Stimulated activated CD8-positive, alpha-beta memory T cell treated with anti-CD3 and anti-CD28 coated beads, Interleukin-4, amount 100 ng/mL, for 1 hour (primary cell): ENCODE measurements at places on chromosomes 3 and 15.

DNA sequence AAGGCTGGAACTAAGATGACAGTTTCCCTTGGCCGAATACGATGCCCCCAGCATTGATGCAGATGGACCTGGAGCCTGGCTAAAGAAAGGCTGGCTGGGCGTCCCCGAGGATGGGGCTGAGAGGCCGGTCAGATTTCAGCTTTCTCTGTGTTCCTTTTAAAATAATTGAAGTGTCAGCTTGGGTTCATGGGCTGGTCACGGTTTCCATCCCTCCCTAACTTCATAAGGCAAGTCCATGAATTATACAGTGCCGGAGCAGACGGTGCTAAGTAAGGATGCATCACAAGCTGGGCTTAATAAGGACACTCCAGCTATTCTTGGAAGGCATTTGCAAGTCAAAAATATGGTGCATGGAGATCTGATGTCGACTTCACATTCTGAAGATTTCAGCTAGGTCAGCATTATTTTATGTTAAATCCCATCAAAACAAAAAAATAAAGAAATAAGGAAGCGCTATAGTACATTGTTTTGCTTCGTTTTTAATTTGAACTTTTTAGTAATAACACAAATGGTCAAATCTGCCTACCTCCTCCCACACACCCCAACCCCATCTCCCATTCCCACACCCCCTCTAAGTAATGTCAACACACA is 220.8 kb downstream of the RPLP1 start:
- no peak for DNase-seq

- no peak for DNase-seq
Measured at GRCh38 chr15:45132844-45133560, 3.2 kb downstream of the DUOX1 start.

DNA sequence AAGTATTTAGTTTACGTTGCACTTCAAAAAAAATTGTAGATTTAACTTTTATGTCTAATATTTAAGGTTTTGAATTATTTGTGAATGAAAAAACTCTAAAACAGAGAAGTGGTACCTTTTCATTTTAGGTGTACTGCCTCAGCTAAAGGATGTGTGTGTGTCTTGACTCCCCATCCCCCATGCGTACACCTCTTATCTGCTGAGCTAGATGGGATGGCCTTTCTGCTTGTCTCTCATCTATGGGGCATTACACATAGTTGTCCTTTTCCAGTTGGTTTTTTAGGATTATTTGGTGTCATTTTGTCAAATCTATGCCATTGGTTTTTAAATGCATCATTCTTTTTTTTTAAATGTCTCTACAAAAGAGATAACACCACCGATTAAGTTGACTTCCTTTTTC is 110.9 kb downstream of the FNDC3B start:
- DNase-seq, result no peak

DNA sequence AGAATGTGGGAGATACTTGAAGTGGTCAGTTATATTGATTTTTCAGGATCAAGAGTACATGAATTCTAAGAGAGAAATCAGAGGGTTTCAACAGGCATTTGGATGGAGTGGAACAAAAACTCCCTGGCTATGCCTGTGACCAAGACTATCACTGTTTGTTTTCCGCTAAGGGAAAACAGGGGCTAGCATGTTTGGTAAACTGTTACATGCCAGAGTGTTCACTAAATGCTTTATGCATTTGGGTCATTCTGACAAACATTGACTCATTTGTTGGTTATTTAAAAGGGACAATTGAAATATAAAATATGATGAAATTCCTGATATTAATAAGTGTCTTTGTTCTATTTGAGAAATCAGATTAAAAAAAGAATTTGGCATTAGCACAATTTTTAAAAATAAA is 603.9 kb upstream of the KCNMB2 start:
- DNase-seq, result no peak

- no peak for DNase-seq
Measured at GRCh38 chr3:137259089-137259488, 301.3 kb downstream of the IL20RB start.

- no peak for DNase-seq
Measured at GRCh38 chr3:24177201-24177600, 232.1 kb downstream of the NR1D2 start.

DNA sequence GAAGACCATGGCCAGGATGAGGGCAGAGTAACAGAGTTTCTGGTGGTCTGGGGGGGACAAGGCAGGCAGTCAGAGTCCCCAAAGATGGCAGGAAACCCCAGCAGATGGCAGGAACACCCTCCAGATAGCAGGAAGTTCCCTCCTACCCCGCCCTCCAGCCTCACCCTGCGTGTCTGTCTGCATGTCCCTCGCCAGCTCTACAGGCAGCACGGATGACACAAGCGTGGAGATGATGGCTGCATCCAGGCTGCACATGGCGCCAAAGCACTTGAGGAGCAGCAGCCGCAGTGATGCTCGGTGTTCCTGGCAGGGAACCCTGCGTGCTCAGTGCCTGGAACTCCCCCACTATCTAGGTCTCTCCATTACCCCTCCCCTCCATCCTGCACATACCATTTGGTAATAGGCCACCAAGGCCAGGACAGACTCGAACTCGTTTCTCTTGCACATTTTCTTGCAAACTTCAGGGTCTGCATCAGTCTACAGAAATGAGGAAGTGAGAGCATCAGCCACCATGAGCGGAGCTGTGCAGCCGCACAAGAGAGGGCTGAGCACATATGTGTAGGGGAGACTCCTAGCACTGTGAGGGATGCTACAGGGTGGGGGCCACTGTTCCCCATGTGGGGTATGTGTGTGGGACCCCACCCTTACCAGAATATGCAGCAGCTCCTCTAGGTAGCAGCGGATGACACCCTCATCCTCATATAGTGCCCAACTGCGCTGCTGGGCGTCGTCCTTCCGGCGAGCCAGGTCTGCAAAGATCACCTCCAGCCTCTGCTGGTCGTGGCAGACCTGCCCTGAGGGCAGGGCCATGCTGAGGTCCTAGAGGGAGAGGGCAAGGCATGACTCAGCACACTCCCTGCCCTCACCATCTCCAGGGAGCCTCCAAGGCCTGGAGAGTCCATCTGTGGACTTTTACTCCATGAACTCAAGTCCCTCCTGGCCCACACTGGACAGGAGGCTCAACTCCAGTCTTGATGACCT is 6.0 kb downstream of the NCKIPSD start:
- no peak for DNase-seq

- DNase-seq, result no peak
Measured at GRCh38 chr3:108524537-108524936, 14.1 kb upstream of the MYH15 start.

- no peak for DNase-seq
Measured at GRCh38 chr3:9105421-9105820, 142.1 kb upstream of the RAD18 start.

DNA sequence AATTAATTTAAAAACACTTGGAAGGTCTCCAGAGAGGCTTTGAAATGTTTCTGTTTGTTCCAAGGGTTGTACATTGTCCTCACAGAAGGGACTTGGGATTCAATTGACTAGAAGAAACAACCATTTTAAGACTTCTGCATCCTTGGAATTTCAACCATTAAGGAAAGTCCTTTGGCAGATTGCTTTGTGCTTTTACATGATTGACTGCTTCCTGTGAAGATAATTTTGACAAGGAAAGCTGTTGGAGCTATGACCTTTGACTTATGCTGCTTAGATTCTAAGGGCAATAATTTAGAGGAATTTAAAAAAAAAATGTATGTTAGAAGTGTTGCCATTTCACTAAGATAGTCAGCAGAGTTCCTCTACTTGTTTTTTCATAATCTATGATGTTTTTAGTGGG is 483.9 kb upstream of the TBL1XR1 start:
- DNase-seq, result no peak

GRCh38 chr3:159766563-159767185 is 222.0 kb upstream of the IL12A start:
- no peak for DNase-seq

DNA sequence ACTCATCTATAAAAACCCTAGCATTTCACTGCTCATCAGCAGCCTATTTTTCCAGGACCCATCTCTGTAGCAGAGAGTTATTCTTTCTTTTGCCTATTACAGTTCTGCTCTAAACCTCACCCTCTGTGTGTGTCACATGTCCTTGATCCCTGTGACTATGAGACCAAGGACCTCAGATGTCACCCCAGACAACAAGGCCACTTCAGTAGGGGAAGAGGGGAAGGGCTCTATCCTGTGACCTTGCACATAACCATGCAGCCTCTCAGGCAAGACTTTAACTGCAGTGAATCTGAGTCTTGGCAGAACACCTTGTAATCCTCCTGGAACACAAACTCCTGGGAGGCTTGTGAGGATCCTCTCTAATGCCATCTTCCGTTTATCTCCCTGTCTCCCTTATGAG is 4.4 kb upstream of the ZNF589 start:
- no peak for DNase-seq

- DNase-seq, result no peak
Measured at GRCh38 chr15:33559207-33559890, 248.6 kb downstream of the RYR3 start.

- DNase-seq, result no peak
Measured at GRCh38 chr15:74676801-74677200, 19.0 kb downstream of the EDC3 start.

DNA sequence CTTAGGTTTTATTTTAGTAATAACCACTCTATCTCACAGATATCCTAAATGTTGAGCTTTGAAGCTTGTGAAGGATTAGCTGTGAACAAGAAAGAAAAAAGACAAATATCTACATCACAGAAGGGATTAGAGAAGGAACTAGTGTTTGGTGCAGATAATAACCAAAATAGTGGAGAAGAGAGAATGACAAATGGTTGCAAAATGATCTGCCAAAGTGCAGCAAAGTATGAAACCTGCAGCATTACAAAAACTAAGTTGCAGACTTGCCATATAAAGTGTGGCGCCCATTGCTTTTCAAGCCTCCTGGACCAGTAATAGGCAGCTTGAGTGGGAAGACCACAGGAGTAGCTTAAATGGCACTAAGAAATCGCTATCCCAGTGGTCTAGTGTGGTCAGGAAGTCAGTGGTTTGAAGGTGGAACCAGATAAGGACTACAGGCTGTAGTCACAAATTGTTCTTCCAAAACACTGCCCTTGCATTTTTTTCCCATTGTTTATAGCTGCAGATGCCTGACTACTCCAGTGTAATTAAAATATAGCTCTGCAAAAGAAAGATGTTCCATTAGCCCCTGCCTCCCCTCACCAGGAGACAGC is 20.7 kb downstream of the TPM1 start:
- no peak for DNase-seq

- DNase-seq, result no peak
Measured at GRCh38 chr3:136630915-136631314, 121.3 kb downstream of the STAG1 start.

DNA sequence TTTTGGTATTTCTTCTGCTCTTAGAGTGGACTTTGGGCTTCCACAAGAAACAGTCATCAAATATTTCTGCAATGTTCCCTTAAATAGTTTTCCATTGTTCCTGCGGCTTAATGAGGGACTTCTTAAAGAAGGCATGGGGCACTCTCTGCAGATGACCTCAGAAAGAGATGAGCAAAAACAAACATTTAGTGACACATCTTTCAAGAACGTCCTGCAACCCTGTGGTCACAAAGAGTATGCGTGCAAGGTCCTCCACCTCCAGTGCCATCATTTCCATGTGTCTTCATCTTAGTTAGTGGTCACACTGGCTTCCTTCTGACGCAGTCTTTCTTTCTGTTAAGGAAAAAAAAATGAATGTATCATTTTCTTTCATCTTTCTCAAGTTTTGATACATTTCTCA is 56.2 kb downstream of the GREM1 start:
- DNase-seq, result no peak

DNA sequence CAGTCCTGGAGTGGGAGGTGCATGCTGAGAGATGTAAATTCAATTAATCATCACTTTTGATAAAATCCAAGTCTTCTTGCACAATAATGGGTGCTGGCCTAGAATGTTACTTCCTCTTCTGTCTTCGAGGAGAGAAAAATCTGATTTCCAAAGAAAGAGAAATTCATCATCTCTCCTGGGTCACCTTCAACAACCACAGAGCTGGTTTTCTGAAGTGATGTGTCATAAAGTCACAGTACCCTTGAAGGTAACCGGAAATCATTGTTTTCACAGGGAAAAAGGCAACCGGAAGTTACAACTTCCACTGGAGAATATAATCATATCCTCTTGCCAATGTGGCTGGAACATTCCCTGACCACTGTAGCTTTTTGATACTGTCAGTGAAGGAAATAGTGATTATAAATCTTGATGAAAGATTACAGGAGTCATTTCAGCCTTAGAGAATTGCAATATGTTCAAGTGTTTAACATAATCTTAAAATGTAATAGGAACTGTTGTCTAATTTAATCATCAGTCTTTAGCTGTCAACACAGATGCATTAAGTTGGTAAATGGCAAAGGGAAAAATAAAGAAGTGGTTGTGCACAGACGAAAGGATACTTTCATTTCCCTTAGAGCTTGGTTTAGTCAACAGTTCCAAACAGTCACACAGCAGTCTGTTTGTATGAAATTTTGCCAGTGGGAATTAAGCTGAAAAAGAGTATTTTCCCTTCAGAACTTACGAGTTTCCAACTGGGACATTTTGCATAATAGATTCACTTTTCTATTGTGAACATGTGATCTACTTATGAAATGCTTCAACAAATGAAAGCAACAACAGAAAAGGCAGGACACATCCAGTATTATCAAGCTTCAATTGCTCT is 106.5 kb upstream of the SLC4A7 start:
- no peak for DNase-seq

DNA sequence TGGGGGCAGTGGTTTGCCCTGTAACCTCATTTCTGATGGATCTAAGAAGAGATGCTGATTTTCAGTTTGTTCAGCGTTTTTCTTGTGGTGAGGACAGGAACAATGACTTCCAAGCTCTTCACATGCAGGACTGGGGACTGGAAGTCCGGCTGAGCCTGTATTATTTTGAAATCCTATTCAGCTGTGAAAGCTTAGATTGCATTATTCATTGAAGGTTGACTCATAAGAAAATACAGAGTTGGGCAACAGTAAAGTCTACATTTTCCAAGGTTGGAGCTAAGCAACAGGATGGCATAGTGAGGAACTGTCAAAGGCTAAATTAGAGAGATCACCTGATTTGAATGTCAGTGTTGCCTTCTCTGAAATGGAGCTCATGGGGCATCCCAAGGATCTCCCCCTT is 230.9 kb upstream of the FEZF2 start:
- no peak for DNase-seq

DNA sequence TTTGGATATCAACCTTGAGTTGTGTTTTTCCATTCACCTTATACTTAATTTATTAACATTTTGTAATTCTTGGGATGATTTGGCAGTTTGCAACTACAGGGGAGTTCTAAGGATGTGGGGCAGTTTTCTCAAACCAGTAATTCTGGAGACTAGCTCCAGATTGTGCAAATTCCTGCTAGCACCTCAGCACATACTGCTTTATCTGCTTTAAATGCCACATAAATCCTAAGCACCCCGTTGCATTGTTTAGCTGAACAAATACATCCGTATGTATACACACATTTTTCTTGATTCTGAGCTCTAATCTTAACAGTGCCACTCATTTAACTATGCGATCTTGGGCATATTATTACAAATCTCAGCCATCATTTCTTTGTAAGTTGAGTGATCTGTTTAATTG is 16.9 kb upstream of the UTS2B start:
- no peak for DNase-seq
